ENCODE measurements at places on chromosomes 1 and 21.

- DNase-seq = peak; percentile 95
- no peaks in the 10 kb centered on the region for H3K27me3 ChIP-seq
- H3K36me3 ChIP-seq = no peaks in the 10 kb centered on the region
- peaks cover 23% of the 10 kb centered on the region for H3K4me1 ChIP-seq
- peak overlapping the region; percentile 69 for H3K27ac ChIP-seq
- no peak overlapping the region for H3K4me3 ChIP-seq
These were observed 16.8 kb downstream of the TNFSF4 start for GRCh38 chr1:173190101-173190936.

DNA sequence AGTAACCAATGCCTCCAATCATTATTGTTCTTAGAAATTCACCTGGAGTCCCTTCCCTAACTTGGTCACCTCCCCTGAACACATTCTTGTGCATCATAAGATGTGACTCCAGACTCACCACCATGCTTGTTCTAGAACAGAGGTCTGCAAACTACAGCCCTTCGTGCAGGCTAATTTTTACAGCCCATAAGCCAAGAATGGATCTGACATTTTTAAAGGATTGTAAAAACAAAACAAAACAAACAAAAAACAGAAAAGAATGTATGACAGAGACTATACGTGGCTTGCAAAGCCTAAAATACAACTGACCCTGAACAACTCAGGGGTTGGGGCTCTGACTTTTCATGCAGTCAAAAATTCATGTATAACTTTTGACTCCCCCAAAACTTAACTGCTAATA is 6.2 kb upstream of the HIVEP3 start:
- no peaks in the 10 kb centered on the region for H3K27me3 ChIP-seq
- H3K27ac ChIP-seq = no peak overlapping the region
- H3K4me1 ChIP-seq = peaks cover 9% of the 10 kb centered on the region

DNA sequence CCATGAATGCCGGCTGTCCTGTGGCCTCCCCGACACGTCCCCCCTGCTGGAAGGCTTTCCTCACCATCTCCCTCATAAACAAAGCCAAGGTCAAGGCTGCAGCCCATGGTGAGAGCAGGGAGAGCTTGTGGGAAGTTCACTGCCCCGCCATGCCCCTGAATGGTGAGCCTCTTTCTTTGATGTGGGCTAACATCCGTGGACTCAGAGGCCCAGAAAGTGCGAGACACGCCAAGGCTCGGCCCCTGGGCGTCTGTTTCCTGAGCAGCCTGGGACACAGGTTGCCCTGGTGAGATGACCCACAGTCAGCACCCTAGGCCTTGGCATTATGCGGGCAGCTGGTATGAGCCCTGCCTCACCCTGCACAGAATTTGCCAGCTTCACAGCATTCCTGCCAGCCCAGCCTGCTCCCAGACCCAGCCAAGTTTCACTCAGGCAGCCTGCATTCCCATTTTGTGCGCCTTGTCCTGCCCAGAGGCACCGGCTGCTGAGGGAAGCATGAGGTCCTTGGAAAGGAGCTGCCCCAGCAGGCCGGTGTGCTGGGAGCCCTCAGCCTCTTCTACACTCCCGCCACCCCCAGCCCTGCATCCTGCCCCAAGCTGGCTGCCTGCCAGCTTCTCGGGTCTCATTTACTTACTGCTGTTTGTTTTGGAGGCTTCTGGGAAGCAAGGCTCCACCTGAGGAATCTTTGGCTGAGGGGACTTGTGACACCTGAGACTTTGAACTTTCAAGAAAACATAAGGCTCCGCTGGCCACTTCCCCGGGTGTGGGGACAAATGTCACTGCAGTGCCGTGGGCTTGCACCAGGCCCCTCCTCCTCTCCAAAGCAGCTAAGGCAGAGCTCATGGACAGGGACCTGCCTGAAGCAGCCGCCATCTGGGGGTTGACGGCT is 31.9 kb downstream of the NEK2 start:
- H3K4me1 ChIP-seq = no peaks in the 10 kb centered on the region
- no peaks in the 10 kb centered on the region for H3K36me3 ChIP-seq
- no peaks in the 10 kb centered on the region for H3K27me3 ChIP-seq
- H3K4me3 ChIP-seq = no peak overlapping the region

DNA sequence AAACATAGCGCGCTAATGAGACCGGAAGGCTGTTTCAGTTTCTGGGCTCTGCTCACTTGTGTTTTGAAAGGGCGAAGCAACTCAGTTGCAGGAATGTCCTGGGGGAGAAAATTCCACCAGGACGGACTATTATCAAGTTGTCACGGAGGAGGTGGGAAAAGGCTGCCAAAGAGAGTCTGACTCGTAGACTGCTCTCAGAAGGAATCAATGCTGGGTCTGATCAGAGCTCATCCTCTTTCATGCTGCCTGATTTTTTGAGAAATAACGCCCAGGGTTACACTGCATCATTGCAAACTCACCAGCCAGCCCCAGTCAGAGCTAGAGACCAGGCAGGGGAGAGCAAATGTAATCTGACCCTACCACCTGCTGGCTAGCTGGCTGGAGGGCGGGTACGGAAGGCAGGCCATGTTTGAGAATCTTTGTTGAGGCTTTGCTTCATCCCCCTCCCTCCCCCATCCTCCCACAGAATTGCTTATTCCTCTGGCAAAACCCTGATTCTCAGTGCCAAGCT is 36.4 kb upstream of the BCL9 start:
- H3K4me1 ChIP-seq = no peaks in the 10 kb centered on the region
- no peak for DNase-seq
- no peaks in the 10 kb centered on the region for H3K36me3 ChIP-seq
- H3K27me3 ChIP-seq = no peaks in the 10 kb centered on the region

DNA sequence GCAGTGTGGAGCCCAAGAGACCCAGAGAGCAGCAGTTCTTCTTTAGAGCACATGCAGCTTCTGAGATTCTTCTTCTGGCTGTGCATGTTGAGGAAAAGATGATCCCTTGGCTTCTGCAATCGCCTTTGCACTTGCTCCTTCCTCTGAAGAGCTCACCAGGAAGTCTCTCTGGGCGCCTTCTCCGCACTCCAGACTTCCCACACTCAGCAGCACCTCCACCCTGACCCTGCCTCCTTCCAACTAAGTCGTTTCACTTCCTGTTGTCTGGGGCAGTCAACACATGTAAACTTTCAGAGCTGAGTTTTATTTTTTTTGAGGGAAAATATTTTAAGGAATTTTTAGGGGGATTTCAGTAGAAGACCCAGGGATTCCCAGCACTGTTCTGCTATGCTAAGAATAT is 73.4 kb upstream of the F3 start:
- no peaks in the 10 kb centered on the region for H3K36me3 ChIP-seq
- no peaks in the 10 kb centered on the region for H3K27me3 ChIP-seq
- DNase-seq = no peak
- H3K4me1 ChIP-seq = no peaks in the 10 kb centered on the region

DNA sequence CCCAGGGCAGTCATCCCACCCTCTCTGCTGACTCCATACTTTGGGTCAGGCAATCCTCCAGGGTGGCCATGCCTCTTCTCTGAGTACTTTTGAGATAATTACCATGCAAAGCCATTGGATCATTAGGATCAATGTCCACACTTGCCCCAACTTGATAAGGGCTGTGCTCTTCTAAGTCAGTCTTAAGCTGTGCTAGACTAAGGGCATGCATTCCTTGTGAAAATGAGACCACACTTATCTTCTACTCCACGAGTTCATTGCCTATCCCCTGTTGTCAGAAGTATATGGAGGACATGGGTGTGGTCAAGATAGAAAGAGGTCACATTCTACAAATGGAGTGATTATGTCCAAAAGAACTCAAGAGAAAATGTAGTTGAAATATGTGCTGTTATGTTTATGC is 18.9 kb upstream of the SSX2IP start:
- DNase-seq = no peak
- H3K4me1 ChIP-seq = peaks cover 12% of the 10 kb centered on the region
- H3K36me3 ChIP-seq = no peaks in the 10 kb centered on the region
- no peak overlapping the region for H3K4me3 ChIP-seq
- H3K27me3 ChIP-seq = no peaks in the 10 kb centered on the region
- no peak overlapping the region for H3K27ac ChIP-seq

- DNase-seq = peak; percentile 64
- H3K4me1 ChIP-seq = peaks cover 20% of the 10 kb centered on the region
- peak overlapping the region; percentile 92 for H3K27ac ChIP-seq
- H3K27me3 ChIP-seq = no peaks in the 10 kb centered on the region
- peaks cover 14% of the 10 kb centered on the region for H3K36me3 ChIP-seq
These were observed 511 bp downstream of the DNTTIP2 start for GRCh38 chr1:93878501-93878888.

GRCh38 chr1:103779932-103780331 is 30.2 kb downstream of the AMY1C start:
- DNase-seq = no peak
- H3K27ac ChIP-seq = no peak overlapping the region
- H3K27me3 ChIP-seq = no peaks in the 10 kb centered on the region
- no peak overlapping the region for H3K4me3 ChIP-seq

DNA sequence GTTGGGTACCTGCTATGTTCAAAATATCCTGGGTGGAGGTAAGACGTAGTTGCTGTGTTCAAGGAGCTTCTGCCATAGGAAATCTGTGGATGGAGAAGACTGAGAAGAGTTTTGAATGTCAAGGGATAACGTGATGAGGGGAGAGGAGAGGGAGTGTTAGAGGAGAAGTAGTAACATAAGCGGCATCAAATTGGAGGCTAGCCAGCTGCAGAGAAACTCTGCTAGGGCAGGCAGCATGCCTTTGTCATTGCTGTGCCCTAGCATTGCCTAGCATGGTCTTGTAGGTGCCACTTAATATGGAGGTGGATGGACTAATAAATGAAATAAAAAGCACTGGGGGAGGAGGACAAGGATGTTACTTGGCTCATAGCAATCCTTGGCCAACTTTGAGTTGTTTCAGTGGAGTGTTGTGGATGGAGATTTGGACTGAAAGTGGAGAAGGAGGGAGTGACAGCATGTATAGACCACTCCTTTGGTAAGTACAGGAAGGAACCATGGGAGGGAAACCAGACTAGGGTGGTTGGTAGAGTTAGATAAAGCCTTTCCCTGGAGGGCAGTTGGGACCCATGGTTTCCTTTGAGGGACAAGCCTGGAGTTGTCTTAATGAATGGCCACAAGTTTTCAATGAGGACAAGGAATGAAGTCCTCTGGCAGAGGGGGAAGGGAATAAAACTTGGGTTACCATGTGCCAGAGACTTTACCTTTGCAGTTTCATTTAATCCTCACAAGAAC is 6.3 kb downstream of the VANGL1 start:
- H3K27ac ChIP-seq = no peak overlapping the region
- no peaks in the 10 kb centered on the region for H3K36me3 ChIP-seq
- no peaks in the 10 kb centered on the region for H3K27me3 ChIP-seq
- H3K4me3 ChIP-seq = no peak overlapping the region

GRCh38 chr1:33056426-33056825 is 19.7 kb upstream of the AK2 start:
- H3K27me3 ChIP-seq = no peaks in the 10 kb centered on the region
- no peaks in the 10 kb centered on the region for H3K36me3 ChIP-seq
- DNase-seq = no peak
- H3K4me3 ChIP-seq = no peak overlapping the region
- H3K4me1 ChIP-seq = peaks cover 11% of the 10 kb centered on the region
- H3K27ac ChIP-seq = no peak overlapping the region

DNA sequence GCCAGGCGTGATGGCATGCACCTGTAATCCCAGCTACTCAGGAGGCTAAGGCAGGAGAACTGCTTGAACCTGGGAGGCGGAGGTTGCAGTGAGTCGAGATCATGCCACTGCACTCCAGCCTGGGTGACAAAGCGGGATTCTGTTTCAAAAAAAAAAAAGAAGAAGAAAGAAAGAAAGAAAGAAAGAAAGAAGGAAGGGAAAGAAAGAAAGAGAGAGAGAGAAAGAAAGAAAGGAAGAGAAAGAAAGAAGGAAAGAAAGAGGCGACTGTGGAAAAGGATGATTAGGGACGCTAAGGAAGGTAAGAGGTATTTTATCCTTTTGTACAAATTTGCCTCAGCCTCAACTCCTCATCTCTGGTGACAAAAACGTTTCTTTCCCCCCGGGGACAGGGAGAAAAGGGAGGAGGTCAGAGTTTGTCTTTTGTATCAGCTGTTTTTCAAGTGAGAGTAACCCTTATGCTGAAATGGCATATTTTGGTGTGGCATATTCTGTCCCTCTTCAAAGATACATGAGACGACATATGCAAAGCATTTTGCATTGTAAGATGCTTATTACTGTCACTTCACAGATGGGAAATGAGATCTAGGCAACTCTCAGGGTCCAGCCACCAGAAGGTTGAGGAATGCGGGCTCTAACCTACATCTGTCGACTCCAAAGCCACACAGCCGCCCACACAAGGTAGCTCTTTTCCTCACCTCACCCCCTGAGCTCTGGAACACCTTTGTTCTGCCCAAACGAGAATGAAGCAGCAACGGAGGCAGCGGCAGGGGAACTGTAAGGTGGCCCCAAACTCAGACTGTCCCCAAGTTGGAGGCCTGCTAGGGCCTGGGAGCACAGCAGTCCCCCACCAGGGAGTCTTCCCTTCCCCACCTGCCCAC is 38.0 kb downstream of the NUAK2 start:
- H3K27ac ChIP-seq = no peak overlapping the region
- DNase-seq = no peak
- H3K4me3 ChIP-seq = no peak overlapping the region
- H3K4me1 ChIP-seq = no peaks in the 10 kb centered on the region
- H3K27me3 ChIP-seq = no peaks in the 10 kb centered on the region
- H3K36me3 ChIP-seq = no peaks in the 10 kb centered on the region

DNA sequence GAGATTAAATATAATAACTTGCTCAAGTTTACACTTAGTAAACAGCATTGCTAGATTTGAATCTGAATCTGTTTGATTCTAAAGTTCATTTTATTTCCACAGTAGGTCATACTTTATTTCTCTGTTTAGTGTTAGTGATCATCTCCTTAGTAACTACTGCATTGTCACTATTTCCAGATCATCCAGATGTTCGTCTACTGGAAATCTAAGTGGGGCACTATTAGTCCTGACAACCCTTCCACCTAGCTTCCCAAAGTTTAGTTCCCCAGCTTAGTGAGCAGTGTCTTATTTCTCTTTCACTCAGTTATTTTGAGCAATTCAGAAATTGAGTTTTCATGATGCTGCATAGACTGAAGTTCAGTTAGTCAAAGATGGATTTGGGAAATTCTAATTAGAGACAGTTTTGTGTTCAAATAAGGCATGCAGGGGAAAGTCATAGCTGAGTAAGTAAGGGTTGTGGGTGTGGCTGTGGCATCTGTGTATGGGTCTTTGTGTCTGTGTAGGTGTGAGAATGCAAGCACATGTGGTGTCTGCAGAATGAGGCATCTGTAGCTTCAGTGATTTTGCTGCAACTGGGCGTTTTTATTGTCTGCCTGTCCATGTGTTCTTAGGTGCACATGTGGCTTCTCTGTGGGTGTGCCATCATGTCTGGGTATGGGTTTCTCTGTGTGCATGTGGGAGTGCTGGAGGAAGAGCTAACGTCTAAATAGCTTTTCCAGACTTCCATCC is 107.3 kb downstream of the NTMT2 start:
- H3K4me1 ChIP-seq = no peaks in the 10 kb centered on the region
- DNase-seq = no peak
- no peak overlapping the region for H3K27ac ChIP-seq
- H3K27me3 ChIP-seq = no peaks in the 10 kb centered on the region
- H3K4me3 ChIP-seq = no peak overlapping the region

All from right lobe of liver (tissue), 6 donors.